Adipose tissue (tissue), 3 donors: ENCODE measurements at places on chromosomes 1 and 21. TPM values are rescaled to one million over a fixed set of nuclear protein-coding genes. Genes with fewer than 3 reads are reported as not detected.

The GPR25 gene
- 0.27 TPM for polyA plus RNA-seq

The ARID4B gene
- polyA plus RNA-seq = 7.1 TPM

The TAS1R1 gene
- polyA plus RNA-seq = not detected

The INKA2 gene
- 0.66 TPM for polyA plus RNA-seq

The MFN2 gene
- 50.5 TPM for polyA plus RNA-seq

The LCE1C gene
- not detected for polyA plus RNA-seq

The CFHR4 gene
- polyA plus RNA-seq = not detected
